ENCODE measurements at places on chromosomes 2 and 18.

GRCh38 chr2:49044350-49045079, 109.8 kb downstream of the FSHR start:
- peak; percentile 67 for DNase-seq

GRCh38 chr2:128414946-128415778, 96.5 kb upstream of the HS6ST1 start:
- no peak for DNase-seq

DNA sequence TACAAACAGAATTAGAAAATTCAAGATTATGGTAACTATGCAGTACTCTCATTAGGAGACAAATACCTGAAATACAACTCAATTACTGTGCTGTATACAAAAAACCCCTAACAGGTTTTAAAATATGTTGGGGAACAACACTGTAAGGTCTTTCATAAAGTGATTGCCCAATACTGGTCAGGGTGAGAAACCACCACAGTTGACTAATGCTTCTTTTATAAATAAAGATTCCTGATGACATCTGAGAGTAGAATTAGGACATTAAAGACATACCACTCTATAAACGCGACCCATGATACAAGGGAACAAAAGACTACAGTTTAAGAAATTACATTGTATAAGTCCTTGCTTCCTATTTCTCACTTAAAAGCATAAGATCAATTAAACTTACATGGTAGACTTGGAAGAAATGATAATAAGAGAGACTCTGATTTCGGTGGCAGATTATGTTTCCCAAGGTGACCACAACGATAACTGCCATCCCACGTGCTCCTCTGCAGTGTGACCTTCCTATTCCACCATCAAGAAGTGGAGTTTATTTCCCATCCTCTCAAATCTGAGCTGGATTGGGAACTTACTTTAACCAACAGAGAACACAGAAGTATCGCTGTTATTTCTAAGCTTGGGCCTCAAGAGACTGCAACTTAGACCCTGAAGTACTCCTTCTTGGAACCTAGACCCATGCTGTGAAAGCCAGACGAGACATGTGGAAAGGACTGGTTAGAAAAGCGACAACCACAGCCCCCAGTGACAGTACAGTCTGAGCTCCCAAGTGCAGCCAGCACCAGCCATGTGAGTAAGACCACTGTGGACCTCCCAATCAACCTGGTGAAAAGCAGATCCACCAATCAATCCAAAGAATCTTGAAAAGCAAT, 52.3 kb downstream of the ZNF521 start:
- no peak for DNase-seq

DNA sequence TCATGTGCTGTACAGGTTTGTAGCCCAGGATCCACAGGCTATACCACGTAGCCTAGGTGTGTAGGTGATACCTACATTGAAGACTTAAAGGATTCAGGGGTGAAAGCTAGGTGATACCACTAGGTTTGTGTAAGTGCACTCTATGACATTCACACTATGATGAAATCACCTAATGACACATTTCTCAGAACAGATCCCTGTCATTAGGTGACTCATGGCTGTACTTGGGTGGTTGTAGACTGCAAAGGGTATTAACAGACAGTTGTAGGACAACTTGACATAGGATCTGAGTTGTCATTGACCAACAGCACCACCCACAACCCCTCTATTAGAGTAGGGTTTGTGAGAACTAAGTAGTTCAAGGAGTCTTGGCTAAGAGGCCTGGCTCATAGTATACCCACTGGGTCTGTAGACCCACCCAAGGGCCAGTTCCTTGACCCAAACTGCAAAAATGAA, 27.7 kb upstream of the SMCHD1 start:
- DNase-seq = no peak

DNA sequence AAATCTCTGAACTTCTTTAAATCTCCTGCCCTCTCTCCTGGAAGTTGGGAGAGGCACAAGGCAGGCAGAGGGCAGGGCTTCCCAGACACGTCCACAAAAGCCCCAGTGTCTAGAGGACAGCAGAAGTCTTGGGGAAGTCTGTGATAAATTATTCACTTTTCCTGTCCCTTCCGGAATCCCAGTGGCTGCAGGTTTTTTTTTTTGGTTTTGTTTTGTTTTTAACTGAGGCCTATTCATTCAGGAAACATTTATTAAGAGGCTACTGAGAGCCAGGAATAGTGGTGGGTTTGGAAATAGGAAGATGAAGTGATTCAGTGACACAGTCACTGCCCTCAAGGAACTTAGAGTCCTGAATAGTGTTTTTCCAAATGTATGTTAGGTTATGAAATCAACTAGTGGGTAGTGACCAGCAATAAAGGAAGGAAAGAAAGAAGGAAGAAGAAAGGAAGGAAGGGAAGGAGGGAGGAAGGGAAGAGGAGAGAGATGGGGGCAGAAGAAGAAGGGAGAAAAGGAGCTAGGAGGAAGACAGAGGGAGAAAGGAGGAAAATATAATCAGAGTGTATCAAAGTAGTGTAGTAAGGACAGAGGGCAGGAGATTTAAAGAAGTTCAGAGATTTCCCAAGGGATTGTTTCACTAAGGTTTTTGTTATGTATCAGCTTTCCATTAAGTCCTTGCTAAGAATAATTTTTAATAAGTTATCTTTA, 98.9 kb upstream of the ZFP36L2 start:
- DNase-seq = no peak

DNA sequence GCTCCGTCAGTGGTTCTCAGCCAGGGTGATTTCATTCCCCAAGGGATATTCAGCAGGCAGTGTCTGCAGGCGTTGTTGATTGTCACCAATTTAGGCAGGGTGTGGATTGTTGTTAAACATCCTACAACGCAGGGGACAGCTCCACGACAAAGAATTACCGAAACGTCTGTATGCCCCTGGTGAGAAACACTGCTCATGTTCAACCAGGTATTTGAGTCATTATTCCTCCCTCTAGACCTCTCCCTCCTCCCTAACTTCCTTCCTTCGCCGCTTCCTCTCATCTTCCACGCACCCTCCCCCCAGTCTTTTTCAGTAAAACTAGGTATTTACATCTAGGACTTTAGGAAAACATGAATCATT, 50.8 kb downstream of the NCK2 start:
- DNase-seq = no peak

DNA sequence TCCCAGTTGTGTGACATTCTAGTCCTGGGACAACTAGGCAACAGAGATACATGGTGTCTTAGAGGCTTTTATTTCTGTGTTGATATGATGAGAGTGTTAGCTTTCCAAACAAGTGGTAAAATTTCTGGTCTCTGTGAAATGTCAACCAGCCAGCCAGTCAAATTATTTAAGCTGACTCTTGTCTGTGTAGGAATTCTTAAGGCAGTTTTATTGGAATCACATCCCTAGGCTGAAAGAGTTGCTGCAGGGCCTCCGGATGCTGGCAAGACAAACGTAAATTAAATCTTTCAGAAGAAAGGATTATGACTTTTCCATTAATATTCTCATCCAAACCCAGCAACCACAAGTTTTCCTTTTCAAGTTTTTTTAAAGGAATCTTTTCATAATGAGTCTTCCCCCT, 44.6 kb downstream of the SERPINB7 start:
- no peak for DNase-seq

DNA sequence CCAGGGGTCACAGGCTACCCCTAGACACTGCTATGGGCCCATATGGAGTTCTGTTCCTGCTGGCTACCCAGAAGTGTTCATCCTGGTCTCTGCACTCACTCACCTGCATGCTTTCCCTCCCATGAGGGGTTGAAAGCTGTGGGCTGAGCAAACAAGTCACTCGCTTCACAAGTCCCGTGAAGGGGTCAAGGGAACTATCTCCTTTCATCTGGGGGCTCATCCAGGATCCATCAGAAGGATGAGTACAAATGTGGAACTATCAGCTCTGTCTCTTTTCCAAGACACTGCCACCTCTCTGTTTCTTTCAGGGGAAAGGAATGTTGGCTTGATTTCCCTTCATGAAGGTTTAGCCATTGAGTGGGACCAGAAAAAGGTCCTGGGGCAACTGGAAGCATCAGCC, 21.7 kb downstream of the SULT1C4 start:
- no peak for DNase-seq

- no peak for DNase-seq
Observed at GRCh38 chr2:12168791-12169388, 422.5 kb downstream of the LPIN1 start.

DNA sequence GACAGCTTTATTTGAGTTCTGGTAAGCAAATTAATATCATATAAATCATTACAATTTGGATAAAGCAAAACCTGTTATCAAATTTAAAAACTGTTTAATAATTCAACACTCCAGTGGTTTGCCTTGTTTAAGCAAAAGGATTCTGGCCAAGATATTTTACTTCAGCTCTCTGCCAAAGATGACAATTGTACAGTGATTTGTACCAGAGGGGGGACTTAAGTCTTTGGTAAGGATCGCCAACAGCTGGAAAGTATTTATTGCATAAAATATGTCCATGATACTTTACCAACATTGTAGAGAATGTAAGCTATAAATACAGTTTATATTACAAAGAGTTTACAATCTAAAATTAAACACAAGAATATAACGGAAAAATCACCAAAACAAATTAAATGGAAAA, 13.8 kb downstream of the PREPL start:
- no peak for DNase-seq

GRCh38 chr2:22950431-22950830, 434.5 kb upstream of the KLHL29 start:
- DNase-seq = no peak

DNA sequence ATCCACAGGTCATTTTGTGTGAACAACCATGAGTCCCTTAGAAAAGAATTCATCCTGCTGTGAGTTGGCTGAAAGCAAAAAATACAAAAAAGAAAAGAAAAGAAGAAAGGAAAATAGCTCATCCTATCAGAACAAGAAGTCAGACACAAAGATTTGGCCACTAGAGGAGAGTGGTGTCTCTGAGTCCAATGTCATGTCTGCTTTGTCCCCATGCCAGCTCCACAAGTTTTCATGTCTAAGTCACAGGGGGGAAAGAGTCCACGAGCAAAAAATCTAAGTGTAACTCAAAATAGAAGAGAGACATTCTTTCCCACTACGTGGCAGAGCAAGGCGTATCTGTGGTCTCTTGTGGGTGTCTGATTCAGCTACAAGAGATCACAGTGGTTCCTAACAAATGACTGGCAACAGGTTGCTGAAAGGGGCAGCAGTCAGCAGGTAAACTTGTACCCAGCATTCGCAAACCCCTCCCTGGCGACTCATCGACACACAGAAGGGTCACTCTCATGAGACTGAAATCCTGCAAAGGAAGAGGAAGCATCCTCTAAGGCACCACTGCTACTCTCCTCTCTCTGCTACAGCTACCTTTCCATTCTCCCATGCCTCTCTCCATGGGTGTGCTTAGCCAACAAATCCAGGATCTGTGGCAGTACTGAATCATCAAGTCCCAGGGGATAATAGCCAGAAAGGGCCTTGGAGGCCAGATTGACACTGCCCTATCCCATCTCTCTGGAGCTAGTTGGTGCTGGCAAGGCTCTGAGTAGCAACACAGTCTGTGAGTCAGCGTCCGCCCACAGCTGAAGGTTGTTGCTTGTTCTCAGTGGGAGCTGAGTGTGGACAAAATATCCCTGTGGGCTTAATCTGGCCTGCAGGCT, 123.0 kb upstream of the SLC39A10 start:
- DNase-seq = no peak

GRCh38 chr2:98795891-98796676, 65.2 kb upstream of the MGAT4A start:
- DNase-seq = no peak

GRCh38 chr18:35127201-35127600, 86.0 kb downstream of the MAPRE2 start:
- no peak for DNase-seq

GRCh38 chr2:235640926-235641723, 147.3 kb downstream of the AGAP1 start:
- DNase-seq = no peak

GRCh38 chr2:64819774-64820688, 166.3 kb upstream of the SERTAD2 start:
- DNase-seq = no peak

DNA sequence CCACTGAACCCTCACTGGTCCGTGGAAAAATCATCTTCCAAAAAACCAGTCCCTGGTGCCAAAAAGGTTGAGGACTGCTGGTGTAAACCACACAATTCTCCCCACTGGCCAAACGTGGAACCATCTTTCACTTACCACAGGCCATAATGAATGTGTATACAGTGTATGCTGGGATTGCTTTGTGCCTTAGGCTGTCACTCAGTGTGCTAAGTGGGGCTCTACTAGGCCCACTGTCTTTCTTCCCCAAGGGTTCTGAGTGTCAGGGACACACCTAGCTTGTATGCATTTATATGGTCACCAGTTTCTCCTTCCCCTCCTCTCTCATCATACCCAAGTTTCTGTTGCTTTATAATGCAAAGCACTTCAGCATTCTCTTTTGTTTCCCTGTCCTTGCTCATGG, 27.2 kb downstream of the SCYGR8 start:
- DNase-seq = no peak

- DNase-seq = no peak
Observed at GRCh38 chr2:95388091-95388692, 14.3 kb upstream of the FAHD2A start.

- DNase-seq = no peak
Observed at GRCh38 chr2:43159797-43160196, 66.6 kb downstream of the ZFP36L2 start.

DNA sequence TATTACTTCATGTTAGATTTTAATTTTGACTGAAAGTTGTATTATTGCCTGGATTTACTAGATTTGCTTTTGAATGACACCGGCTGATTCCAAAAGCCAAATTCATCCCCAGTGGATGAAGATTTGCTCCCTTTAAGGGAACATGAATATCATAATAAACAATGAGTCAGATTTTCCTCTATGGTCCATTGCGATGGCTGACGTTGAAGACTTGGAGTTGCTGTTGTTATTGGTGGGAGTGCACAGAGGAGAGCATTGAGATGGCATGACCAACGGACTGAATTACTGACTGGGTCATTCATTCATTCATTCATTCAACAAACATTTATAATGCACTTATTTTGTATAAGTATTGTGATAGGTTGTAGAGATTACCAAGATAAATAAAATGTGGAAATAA, 33.4 kb upstream of the LYPD1 start:
- no peak for DNase-seq

GRCh38 chr18:22307528-22307927, 110.2 kb downstream of the CTAGE1 start:
- DNase-seq = no peak

DNA sequence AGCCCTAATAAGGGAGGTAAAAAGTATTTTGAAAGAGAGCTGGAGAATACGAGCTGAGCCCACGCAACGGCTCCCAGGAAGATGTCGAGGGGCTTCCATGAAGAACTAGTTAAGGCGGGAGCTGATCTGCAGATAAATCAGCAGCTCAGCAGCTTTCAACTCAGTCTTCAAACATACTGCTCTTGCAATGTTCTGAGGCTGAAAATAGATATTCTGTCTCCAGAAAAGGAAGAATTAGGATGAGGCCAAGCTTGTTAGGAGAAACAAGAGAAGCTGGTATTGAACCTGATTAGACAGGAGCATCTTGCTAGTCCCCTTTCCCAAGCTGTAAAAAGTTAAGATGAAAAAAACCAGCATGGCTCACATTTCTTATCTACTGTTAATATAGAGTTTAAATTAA, 91.1 kb downstream of the AFF3 start:
- no peak for DNase-seq

- no peak for DNase-seq
Observed at GRCh38 chr2:106104332-106105062, 89.6 kb downstream of the UXS1 start.

- no peak for DNase-seq
Observed at GRCh38 chr2:156573710-156574109, 137.5 kb downstream of the GPD2 start.
